ENCODE measurements at places on chromosomes 5 and 9. TPM values are rescaled to one million over a fixed set of nuclear protein-coding genes. Genes with fewer than 3 reads are reported as not detected.

Gene AQP3
- polyA plus RNA-seq: 7.6 TPM

GRCh38 chr5:120368923-120369715, 95.0 kb upstream of the PRR16 start:
- no peak for DNase-seq

Gene GFI1B
- 0.56 TPM for polyA plus RNA-seq

- DNase-seq: no peak
Measured at GRCh38 chr9:4318741-4319140, 18.9 kb upstream of the GLIS3 start.

DNA sequence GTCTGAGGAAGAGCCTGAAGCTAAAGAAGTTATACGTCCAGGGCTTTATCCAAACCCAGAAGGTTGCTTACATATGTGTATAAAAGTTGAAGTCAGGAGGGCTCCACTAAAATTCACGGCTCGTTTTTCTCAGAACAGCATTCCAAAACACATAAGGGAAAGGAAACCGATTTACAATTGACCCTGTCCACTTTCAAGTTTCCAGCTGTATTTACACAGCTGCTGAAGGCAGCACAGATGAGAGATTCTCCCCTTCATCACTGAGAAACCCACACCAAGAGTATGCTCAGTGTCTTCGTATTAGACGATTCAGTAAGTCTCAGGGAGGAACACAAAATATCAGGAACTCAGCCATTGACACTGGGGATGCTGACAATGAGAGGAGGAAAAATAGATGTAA, 5.9 kb upstream of the NREP start:
- DNase-seq: peak; percentile 69

GRCh38 chr5:55691265-55692105, 20.6 kb downstream of the SLC38A9 start:
- DNase-seq: peak; percentile 43

DNA sequence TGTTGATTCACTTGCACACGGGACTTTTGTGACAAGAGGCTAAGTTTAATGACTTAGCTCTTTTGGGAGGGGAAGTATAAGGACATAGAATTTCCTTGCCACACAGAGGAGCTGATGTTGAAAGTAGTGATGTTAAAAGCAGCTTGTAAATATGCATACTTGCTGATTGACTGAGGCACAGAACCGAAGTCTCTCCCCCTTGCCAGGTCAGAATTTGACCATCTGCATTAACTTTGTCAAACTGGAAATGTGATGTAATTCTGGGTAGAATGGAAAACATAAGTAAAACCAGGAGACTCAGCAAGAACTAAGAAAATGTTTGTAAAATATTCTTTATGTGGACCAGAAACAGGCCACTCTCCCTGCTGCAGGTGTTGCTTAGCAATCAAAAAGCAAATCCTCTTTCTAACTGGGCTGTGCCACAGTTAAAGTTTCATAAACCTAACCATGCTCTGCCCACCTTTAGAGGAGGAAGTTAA, 284.2 kb downstream of the NR3C1 start:
- DNase-seq: no peak

Gene CCDC180
- 7.9 TPM for polyA plus RNA-seq

DNA sequence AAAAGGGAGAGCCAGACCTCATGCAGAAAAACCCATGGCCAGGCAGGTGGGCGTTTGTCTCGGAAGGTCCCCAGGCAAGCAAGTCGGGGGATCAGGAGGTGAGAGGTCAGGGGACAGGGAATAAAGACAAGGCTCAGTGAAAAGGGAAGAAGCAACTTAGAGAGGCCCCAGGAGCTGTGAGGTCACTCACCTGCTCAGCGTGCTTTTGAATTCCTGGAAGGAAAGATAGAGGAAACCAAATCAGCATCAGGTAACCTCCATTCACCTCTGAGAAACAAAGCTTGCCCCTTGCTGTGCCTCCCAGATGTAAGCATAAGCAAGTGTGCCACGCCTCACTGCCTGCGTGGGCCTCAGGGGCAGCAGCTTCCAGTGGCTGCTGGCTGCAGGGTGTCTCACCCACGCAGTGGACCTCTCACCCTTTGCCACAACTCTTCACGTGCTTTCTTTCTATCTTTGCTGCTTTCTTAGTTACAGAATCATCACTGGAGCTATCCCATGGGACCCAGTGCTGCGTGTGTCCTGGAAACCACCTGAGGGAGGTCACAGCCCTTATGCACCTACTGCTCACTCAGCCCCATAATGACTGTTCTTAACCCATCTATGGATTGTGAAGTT, 6.0 kb downstream of the TRIM7 start:
- no peak for DNase-seq

- no peak for DNase-seq
Measured at GRCh38 chr9:626596-626995, 214.9 kb upstream of the DMRT1 start.

GRCh38 chr5:133519191-133519590, 93.2 kb downstream of the FSTL4 start:
- DNase-seq: no peak

Gene NR4A3
- 0.92 TPM for polyA plus RNA-seq

DNA sequence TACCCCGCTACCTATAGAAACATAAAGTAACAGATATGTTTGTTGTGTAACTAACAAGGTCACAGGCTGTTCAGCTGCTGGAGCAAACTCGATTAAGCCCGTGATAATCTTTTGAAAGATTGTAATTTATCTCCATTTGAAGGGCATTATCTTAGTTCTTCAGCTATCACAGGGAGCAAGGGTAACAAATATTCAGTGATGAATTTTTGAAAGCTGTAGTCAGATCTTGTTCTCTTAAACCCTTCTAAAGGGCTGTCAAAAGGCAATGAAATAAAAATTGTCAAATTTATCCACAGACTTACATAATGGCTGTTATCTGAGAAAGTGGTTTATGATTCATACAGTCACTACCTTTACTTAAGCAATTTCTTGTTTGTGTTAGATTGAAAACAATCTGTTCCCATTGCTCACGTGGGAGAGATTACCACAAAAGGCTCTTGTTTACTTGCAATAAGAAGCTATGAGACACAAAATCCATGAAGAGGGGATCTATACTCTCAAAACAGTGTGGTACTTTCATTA, 78.3 kb upstream of the ZNF608 start:
- DNase-seq: no peak

- DNase-seq: no peak
Measured at GRCh38 chr5:50967009-50967562, 300.6 kb downstream of the PARP8 start.

- DNase-seq: no peak
Measured at GRCh38 chr5:53392073-53392472, 88.4 kb upstream of the FST start.

DNA sequence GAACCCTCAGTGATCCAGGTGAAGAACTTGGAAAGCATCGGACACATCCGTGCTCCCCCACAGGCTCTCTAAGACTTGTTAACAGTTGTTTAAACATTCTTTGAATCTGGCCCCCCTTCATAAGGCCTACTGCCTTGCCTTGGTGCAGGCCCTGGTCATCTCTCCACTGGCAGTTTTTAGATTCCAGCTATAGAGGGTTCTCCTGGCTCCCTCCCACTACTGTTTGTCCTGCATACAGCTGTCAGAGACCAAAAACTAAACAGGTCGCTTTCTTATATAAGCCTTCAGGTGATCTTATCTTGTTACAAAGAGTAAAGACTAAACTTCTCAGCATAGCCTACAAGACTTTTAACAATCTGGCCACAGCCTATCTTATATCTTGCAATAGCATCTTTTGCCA, 32.3 kb downstream of the NRG2 start:
- DNase-seq: no peak

Gene DND1
- polyA plus RNA-seq: not detected
